Stimulated activated CD4-positive, alpha-beta T cell treated with anti-CD3 and anti-CD28 coated beads, Interleukin-15, amount 100 ng/mL, for 1 hour (primary cell): ENCODE measurements at places on chromosomes 3 and 15.

- no peak for DNase-seq
Observed at GRCh38 chr3:58518291-58518789, 18.6 kb downstream of the ACOX2 start.

- DNase-seq = no peak
Observed at GRCh38 chr3:14263317-14264005, 84.8 kb downstream of the LSM3 start.

DNA sequence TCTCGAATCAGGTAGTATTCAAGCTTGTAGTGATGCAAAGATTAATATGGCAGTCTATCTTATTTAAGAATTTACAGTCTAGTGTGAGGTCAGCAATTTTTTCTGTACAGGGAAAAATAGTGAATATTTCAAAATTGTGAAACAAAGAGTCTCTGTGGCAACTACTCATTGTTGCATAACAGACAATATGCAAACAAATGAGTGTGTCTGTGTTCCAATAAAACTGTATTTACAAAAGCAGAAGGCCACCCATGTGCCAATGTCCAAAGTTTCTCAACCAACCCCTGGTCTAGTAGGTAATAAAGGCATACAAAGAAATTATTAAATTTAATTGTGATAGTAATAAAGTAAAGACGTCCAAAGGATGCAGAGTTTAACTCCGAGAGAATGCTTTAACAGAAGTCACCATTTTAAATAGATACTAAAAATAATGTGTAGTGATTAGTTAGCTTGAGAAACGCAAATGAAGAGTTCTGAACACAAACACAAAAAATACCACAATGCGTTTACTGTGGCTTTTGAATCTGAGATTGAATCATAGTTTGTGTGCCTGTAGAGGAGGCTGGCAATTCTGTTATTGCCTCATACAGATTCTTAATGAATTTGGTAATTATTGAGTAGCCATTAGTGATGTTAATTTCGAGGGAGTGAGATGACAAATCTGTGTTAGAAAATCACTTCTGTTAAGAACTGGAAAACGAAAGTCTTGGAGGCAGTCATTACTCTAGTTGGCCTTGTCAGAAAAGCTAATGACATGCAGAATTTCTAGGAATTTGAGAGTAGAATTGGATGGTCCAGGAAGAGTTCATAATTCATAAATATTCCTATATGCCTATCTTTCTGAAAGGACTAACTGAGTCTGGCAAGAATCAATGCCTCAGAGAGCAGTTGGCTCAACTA is 48.7 kb downstream of the CADM2 start:
- DNase-seq = no peak

DNA sequence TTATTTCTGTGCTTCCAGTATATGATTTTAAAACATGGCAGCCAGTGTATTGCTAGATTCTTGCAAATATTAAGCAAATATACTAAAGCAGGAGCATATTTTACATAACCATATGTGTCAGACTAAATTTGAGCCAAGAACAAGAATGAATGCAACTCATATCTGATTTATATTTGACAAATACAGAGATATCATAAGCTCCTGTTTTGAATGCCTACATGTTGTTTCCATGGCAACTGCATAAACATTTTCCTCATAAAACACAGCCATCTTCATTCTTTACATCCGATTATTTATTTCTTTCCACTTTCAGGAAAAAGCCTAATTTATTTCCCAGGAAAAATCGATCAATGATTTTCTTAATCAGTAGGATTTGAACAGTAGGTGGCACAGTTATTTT is 172.2 kb upstream of the TSPAN3 start:
- no peak for DNase-seq

- DNase-seq = no peak
Observed at GRCh38 chr3:31610700-31611275, 78.1 kb downstream of the STT3B start.
